ENCODE measurements at places on chromosomes 3 and 15. TPM values are rescaled to one million over a fixed set of nuclear protein-coding genes. Genes with fewer than 3 reads are reported as not detected.

- DNase-seq = peak; percentile 26
Measured at GRCh38 chr3:46477145-46477544, 12.4 kb upstream of the LTF start.

DNA sequence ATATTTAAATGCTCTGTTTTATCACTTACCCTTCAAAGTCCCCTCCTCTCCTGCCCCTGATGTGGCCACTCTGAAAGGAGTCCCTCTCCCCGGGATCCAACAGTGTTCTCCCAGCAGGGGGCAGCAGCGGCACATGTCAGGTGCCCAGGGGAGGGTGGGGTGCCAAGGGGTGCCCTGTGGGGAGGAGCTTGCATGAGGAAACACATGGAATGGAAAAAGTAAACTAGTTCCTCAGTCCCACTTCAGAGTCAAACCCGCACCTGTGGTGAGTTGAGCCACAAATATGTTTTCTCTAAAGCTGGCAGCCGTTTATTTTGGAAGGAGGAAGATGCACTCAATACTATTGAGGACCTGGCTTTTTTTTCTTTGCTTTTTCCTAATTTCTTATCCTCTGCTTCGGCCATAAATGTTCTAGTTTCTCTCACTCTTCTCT is 30.1 kb upstream of the NRROS start:
- peak; percentile 96 for DNase-seq

DNA sequence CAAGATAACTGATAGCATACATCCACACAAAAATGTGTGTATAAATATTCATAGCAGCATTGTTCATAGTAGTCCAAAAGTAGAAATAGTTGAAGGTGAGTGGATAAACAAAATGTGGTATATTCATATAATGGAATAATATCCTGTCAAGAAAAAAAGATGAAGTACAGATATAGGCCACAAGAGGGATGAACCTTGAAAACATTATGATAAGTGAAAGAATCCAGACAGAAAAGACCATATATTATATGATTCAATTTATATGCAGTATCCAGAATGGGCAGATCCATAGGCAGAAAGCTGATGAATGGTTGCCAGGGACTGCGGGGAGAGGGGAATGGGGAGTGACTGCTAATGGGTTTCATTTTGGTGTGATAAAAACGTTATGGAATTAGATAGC is 54.3 kb upstream of the TNIK start:
- no peak for DNase-seq

DNA sequence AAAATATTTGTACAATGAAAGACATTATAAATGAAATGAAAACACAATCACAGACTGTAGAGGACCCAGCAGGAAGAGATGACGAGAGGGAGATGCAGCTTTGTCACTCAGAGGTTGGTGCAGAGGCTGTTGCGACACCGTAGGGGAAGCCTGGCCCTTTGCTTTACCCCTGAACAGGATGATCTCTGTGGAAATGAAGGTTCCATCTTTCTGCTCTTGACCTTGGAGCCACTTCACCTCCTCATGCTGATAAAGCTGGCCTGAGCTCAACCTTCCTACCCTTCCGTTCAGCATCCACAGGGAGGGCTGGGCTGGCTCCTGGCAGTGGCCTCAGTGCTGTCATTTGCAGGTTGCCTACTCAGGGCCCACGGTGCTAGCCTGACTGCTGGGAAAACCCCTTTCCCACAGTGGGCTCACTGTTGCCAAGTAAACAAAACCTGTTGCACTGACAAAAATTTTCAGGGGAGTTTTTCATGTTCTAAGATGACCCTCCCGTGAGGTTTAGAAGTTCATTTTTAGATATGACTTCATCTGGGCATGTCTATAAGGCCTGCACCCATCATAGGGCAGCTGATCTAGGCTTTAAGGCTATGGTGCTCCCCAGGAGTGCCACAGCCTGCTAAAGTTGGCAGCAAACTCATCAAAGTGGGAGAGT is 3.0 kb upstream of the CD80 start:
- no peak for DNase-seq

DNA sequence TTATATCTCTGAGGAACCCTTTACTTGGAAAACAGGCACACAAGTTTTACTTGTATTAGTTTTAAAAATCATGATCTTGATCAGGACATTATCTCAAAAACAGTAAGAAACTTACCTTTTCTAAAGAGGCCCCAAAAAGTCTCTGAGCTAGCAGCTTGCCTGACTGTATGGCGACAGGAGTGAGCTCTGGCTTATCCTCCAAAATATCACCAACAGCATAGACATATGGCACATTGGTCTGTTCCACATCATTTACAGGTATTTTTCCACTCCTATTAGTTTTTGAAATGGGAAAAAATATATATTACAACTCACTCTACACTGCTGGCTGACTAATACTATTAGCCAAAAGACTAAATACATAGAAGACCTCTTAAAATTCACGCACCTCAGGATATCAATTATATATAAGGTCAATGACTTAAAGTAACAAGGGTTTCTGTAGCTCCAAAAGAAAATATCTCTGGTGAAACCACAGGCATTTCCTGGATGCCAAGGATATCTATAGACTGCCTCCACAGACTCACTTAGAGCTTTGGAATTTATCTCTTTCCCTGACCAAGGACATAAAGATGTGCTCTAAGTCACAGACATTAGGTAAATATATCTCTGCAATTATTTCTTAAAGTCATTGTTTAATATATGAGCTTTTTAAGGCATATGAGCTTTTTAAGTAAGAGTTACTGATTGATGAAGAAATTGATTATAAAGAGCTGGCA is 33.1 kb downstream of the TXNRD3 start:
- DNase-seq = no peak

DNA sequence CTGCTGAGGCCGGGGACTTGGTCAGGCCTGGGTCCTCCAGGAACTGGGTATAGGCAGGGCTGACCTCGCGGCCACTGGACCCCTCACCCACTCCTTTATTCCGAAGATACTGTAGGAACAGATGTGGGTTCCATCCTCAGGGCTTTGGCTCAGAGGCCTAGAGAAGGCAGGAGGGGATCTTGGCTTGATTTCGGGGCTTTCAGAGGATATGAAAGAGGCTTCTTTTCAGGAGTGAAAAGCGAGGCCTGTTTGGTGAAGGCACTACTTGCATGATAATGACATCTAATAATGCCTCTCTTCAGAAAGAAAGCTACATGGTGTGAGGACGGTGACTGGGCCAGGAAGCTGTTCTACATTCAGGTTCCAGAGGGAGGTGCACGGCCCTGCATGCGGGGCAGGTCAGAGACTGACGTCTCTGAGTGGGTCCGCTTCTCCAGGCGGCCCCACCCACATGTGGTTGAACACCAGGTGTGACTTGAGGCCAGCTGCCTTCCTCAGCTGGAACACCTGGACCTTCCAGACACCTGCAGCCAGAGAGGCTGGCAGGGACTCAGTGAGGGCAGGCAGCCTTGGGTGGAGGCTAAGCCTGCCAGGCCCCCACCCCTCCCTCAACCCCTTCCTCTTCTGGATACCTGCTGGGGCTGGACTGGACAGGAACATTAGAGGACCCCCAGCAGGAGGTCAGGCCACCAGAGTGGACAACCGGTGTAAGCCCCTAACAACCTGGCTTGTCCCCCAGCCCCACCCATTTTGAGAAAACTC is 31.1 kb upstream of the HHATL start:
- DNase-seq = peak; percentile 35

GRCh38 chr3:56879436-56880215 is 77.9 kb upstream of the ARHGEF3 start:
- DNase-seq = no peak

GRCh38 chr3:189094539-189094938 is 77.2 kb upstream of the TPRG1 start:
- DNase-seq = no peak

GRCh38 chr3:28971156-28971555 is 309.7 kb upstream of the RBMS3 start:
- DNase-seq = no peak

- no peak for DNase-seq
Measured at GRCh38 chr3:177770383-177771230, 573.3 kb upstream of the TBL1XR1 start.

- no peak for DNase-seq
Measured at GRCh38 chr3:4546346-4547178, 53.4 kb downstream of the ITPR1 start.

GRCh38 chr15:29183071-29183831 is 86.4 kb downstream of the NSMCE3 start:
- DNase-seq = peak; percentile 5

- DNase-seq = no peak
Measured at GRCh38 chr3:59368900-59369675, 319.3 kb upstream of the CFAP20DC start.

- DNase-seq = peak; percentile 48
Measured at GRCh38 chr15:92098869-92099268, 245.4 kb downstream of the SLCO3A1 start.

DNA sequence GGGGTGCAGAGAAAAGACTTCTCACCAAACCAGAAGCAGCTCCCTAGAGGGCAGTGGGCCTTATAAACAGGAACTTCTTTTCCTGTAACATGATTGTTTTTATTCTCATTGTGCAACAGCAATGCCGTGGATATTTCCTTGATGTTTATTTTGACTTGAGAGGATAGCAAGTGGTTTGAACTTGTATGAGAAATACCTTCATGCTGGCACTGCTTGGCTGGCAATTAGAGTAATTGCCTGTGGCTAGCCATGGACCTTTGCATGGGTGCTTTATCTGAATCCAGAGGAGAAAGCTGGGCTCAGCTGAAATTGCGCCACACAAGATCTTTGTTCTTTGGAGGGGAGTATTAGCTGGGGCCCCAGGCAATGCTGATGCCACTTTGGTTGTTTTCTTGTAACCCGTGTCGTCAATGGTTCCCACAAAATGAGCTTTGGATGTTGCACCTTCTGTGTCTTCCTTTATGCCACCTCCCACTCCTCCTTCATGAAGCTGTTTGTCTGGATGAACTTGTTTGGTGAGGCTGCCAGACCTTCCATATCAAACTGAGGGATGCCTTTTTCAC is 37.9 kb downstream of the CMTM8 start:
- no peak for DNase-seq

The SKIC8 gene
- polyA plus RNA-seq = 73.8 TPM

The GUCA1C gene
- not detected for polyA plus RNA-seq

The NUP210 gene
- polyA plus RNA-seq = 13.8 TPM

The PTX3 gene
- polyA plus RNA-seq = 1.2 TPM

The SCAMP5 gene
- 12.8 TPM for polyA plus RNA-seq

The SPATA12 gene
- polyA plus RNA-seq = 0.70 TPM

The B3GNT5 gene
- polyA plus RNA-seq = 5.1 TPM

The C15orf40 gene
- polyA plus RNA-seq = 22.1 TPM

The NR2F2 gene
- 0.23 TPM for polyA plus RNA-seq

The GATA2 gene
- 0.52 TPM for polyA plus RNA-seq

Measured in GM23338 (cell line).